Thymus (tissue), 14 donors: ENCODE measurements at places on chromosomes 3 and 15.

- DNase-seq = peak; percentile 67
Observed at GRCh38 chr3:43296565-43296964, 10.2 kb downstream of the SNRK start.

- no peak for DNase-seq
Observed at GRCh38 chr3:174945276-174945675, 86.1 kb downstream of the NAALADL2 start.

DNA sequence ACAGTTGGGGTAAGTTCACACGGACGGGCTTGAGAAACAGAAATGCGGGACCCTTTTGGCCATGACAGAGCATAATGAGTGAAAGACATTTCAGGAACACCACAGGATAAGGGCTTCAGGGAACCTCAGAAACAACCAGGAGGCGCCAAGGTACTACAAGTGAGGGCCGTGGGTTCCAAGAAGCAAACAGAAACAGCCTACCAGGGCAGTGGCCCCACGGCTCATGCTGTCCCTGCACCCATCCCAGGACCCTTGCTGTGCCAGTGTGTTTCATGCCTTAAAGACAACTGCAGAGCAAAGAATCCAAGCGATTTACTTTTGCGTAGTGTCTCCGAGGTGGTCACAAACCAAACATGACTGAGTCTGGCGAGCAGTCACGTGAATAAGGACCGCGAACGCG lies 54.0 kb downstream of the RUBCN start:
- no peak for DNase-seq

DNA sequence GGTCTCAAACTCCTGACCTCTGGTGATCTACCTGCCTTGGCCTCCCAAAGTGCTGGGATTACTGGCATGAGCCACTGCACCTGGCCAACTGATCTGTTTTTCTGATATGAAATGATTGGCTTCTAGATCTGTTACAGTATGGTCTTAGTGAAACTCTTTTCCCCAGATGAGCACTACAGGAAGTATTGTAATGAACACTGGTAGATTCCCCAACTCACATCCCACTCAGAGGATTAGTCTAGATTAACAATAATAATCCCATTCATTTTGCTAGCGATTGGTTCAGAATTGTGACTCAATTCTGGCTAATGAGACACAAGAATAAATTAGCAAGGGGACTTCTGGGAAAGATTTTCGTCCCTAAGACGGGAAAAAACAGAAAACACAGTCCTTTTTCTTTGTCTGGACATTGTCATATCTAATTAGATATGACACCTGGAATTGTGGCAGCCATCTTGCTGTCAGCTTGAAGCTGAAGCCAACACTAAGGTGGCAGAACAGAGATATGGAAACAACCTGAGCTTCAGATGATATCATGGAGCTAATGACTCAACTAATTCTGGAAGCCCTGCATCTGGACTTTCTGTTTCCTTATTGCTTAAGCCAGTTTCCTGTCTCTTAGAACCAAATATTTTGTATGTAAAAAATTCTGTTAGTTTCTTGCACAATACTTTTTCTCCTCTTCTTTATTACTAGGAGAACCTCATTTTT lies 17.4 kb upstream of the NPTN start:
- DNase-seq = no peak

DNA sequence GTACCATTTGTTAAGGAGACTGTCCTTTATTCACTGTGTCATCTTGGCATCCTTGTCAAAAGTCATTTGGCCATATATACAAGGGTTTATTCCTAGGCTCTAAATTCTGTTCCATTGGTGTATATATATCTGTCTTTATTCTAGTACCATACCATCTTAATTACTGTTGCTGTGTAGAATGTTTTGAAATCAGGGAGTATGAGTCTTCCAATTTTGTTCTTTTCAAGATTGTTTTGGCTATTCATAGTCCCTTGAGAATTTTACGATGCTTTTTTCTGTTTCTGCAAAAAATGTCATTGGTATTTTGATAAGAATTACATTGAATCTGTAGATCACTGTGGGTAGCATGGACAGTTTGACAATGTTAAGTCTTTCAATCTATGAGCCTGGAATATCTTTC lies 28.7 kb downstream of the PFN2 start:
- DNase-seq = no peak

GRCh38 chr15:36756707-36757106 lies 177.3 kb downstream of the CDIN1 start:
- DNase-seq = no peak

DNA sequence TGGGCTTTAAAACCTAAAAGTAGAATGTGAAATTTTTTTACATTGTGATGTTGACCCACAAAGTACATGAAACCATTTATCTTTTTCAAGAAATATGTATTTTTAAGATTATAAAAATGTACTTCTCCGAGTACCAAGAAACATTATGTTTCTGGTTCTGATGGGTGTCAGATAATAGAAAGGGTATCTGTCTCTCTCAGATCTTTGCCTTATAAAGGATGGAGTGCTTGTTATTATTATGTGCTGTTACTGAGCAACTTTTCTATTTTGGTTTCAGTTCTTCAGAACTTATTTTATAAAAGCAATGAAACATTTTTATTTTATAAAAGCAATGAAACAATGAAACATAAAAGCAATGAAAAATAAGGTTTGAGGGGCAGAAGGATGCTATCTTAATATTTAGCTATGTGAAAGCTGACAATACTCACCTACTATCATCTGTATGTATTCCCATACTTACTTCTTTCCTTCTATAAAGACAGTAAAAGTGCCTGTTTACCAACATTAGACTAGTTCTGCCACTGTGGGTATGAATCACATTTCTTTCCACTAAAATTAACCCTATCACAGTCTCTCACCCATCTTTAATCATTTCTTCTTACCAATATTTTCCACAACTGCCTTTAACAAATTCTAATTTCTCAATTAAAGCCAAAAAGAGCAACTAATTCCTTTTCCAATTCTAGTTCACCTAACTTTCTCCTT lies 540.7 kb upstream of the KCNMB2 start:
- no peak for DNase-seq

DNA sequence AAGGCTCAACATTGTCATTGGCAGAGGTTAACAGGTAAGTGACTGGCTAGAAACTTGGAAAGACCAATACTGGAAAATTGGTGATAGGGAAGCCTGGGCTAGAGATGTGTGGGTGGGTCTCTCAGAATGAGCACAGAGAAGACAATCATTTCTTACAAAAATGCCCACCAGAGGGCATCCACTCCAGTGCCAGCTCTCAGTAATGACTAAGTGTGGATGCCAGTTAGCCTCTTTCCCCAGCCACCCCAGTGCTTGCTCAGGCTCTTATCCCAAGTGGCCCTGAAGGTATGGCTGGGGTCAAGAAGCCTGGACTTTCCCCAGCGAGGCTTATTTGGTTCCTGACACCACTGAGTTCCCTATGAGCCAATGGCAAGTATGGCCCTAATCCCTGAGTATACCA lies 115.9 kb upstream of the ST8SIA2 start:
- DNase-seq = peak; percentile 9

DNA sequence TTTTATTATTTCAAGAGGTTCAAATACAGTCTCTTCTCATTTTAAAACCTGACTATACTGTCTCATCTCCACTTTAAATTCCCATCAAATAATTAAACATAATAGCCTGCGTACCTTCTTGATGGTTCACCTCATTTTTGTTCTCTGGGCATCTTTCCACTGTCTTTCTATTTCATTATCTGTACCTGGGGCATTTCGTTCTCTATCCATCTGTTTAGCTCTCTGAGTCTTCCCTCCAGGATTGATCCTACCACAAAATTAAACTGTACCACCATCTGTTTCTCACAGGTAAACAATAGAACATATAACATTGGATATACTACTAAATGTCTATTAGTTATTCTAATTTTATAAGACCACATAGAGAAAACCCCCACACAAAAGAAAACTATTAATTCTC lies 1331.4 kb downstream of the NSUN3 start:
- DNase-seq = no peak

DNA sequence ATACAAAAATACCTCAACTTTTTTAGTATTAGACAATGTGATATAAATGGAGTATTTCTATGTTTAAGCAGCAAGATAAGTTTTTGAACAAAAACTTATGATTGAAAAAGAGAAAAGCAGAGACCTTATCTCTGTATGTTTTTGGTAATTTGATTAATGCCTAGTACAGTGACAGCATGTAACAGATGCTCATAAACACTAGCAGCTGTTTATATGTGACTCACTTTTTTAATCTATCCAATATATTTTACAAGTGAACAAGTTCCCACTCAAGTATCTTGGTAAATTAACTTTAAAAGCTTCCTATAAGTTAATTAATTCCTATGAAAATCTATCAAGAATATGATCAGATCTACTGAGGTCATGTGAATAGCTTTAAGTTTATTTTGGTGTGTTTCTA lies 55.1 kb downstream of the NGLY1 start:
- DNase-seq = no peak

GRCh38 chr3:62873451-62873760 lies 1.8 kb downstream of the CADPS start:
- DNase-seq = no peak

DNA sequence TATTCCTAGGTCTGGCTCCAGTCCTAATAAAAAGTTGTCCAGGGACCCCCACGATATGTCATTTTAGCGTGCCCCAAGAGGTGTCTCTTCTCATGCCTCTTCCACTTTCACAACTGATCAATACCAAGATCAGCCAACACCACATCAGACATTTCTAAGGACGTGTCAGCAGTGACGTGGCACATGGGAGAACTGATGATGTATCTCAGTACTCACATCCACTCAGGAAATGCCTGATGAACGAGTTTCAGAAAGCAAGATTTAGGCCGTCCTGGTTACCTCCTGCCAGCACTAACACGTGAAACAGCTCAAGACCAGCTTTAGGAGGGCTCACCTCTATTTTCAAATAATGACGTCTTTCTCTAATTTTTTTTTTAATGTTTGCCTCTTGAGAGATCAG lies 19.6 kb downstream of the VGLL4 start:
- no peak for DNase-seq

GRCh38 chr3:8734908-8735307 lies 1.3 kb downstream of the CAV3 start:
- no peak for DNase-seq

GRCh38 chr15:38367476-38367875 lies 86.5 kb upstream of the FAM98B start:
- no peak for DNase-seq

DNA sequence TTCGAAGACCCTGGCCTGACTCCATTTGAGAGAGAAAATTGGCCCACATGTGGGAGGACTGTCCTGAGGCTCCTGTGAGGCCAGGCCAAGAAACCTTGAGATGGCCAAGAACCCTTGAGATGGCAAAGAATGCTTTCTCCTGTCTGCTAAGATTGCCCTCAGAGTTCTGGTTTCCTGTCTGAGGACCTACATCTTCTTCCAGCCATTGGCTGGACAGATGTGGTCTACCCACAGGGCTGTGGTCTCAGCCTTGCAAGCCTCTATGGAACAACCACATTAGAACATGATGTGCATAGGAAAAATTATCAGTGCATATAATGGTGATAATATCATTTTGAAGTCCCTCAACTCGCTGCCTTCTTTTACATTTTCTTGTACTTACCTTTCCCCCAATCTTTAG lies 10.8 kb upstream of the RASA2 start:
- DNase-seq = no peak

GRCh38 chr15:86624261-86625036 lies 544.8 kb downstream of the AGBL1 start:
- no peak for DNase-seq

DNA sequence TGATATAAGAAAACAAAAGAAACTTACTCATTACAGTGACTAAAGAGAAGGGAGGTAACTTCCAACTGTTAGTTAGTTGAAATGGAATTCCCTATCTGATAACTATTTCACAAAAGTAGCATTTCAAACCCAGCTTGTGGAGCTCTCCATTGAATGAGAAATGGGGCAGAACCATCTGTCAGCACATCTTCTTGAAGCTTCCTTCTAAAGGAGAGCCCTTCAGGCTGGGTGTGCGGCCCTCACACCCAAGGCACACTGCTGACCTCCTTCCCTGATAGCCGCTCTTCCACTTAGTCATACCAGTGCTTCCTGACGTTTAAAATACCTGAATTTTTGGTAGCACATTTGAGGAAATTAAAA lies 28.1 kb upstream of the VEPH1 start:
- no peak for DNase-seq

GRCh38 chr3:186280737-186281136 lies 81.3 kb downstream of the DGKG start:
- no peak for DNase-seq

DNA sequence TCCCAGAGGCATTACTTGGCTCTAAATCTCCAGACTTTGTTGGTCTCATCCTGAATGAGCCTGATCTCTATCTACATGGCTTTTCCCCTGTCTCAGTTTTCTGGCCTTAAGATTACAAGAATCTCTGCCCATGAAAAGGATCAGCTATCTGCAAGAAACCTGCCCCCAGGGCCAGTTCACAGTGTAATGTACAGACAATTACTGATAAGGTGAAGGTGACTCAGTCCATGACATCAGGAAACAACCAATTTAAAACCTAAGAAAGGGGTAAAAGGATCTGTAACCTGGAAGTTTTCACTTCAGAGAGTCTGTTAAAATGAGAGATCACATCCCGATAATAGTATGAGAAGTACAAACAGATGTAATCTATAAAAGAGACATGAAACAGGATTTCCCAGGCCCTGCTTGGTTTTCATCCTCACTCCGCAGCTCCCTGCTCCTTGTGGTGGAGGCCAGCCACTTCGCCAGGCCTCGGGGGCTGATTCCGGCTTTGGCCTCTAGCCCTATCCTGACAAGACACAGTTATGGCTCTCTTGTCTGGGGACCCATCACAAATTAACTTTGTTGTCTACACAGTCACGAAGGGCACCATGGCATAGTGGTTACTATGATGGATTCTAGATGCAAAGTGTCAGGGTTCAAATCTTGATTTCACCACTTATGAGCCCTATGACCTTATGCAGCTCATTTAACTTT lies 136.9 kb downstream of the THSD4 start:
- DNase-seq = no peak

- DNase-seq = no peak
Observed at GRCh38 chr3:30035935-30036567, 570.4 kb upstream of the TGFBR2 start.
